ENCODE measurements at places on chromosomes 7 and 10. TPM values are rescaled to one million over a fixed set of nuclear protein-coding genes. Genes with fewer than 3 reads are reported as not detected.

The DYNC1I1 gene
- total RNA-seq, result 2.5 TPM

The EFCAB10 gene
- not detected for total RNA-seq

The DPYSL4 gene
- total RNA-seq, result 1.6 TPM

The TMEM236 gene
- 0.12 TPM for total RNA-seq
